ENCODE measurements at places on chromosomes 7 and 10.

DNA sequence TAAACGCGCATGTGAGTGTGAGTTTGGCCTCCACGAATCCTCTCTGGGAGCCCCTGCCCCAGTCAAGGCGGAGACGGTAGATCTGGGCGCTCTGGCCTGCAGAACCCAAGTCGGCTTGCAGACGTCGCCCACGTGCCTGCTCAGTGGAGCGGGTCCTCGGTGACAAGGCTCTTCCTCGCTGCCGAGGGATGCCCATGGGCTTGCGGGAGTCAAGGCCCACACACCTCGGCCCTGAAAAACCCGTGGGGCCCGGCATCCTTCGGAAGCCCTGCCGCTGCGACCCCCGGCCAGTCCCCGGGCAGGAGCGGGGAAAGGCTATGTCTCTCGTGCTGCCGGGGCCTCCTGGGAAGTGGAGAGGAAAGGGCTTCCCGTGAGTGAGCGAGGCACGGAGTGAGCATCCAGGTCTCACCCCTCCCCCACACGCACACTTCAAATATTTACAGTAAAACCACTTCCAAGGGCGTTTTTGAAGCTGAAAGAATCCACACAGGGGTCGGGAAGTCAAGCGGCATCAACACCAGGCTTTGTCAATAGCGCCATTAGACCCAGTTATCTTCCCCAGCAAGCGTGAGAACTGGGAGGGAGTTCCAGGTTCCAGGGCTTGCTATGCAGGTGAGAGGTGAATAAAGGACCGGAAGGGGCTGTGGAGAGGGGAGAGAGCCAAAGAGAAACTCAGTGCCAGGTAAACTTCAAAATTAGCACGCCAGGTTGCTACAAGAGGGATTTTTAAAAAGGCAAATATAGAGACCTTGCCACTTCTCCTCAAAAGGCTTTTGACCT lies 1.1 kb upstream of the MNX1 start:
- peak; percentile 35 for DNase-seq

DNA sequence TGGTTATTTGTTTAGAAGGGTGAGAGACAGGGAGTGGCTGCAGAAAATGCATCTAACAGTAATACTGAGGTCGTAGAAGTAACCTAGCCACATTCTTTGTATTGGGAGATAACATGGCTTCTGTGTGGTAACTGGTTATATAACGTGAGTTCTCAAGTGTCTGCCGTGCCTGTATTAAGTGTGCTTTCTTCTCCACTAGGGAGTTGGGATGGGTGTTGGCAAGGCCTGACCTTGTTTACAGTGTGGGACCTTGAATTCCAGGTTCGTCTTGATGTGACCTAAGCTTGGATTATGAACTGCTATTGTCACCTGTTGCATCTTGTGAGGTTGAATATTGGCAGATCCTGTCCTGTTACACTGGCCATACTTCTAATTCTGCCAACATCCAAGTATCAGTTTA lies 145.3 kb upstream of the NAMPT start:
- no peak for DNase-seq

GRCh38 chr7:20340839-20341238 lies 10.1 kb downstream of the ITGB8 start:
- DNase-seq = no peak

- DNase-seq = no peak
These were observed 722.7 kb upstream of the CELF2 start for GRCh38 chr10:10294881-10295529.

GRCh38 chr10:58797356-58797755 lies 284.7 kb downstream of the BICC1 start:
- DNase-seq = no peak

DNA sequence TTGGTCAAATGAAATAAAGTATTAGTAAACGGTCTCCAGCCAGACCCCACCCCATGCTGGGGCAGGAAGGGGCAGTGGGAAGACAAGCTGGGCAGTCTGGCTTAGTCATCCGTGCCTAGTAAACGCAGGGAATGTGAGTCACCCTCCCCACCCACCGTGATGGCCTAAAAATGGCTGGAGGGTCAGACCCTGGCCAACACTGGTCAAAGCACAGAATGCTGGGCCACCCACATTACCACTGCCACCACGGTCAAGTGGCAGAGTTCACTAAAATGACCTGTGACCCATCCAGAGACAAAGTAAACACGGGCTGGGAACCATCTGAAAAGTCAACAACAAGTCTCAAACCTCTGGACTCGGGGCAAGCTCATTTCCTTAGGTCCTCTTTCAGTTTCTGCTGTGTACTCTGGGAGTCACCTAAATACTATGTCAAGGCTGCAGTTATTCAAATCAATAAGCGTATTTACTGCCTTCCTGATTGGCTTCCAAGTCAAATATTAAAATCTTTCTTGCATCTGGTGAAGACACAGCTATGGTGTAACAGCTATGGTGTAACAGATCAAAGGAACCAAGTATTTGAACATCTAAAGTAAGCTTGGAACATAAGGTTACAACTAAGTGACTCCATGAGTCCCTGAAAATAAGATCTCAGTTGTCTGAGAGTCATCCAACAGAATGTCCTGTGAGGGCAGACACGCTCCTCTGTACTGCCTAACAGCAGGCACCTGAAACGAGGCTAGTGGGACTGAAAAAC lies 3.0 kb downstream of the ZFAND2A start:
- DNase-seq = no peak

DNA sequence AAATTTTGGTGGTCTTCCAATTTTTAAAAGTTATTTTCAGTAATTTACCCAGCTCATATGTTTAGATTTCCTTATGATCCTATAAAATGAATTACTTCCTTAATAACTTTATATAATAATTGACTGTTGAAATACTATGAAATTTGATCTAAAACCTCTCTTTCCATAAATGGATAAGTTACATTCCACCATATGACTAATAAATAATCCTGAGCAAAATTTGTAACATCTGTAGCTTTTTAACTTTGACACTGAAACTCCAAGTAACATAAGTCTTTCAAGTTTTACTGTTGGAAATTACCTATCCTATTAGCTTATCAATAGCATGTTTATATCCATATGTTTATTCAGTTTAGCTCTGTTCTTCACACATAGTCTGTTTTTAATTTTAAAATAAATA lies 85.3 kb downstream of the HECTD2 start:
- DNase-seq = no peak

DNA sequence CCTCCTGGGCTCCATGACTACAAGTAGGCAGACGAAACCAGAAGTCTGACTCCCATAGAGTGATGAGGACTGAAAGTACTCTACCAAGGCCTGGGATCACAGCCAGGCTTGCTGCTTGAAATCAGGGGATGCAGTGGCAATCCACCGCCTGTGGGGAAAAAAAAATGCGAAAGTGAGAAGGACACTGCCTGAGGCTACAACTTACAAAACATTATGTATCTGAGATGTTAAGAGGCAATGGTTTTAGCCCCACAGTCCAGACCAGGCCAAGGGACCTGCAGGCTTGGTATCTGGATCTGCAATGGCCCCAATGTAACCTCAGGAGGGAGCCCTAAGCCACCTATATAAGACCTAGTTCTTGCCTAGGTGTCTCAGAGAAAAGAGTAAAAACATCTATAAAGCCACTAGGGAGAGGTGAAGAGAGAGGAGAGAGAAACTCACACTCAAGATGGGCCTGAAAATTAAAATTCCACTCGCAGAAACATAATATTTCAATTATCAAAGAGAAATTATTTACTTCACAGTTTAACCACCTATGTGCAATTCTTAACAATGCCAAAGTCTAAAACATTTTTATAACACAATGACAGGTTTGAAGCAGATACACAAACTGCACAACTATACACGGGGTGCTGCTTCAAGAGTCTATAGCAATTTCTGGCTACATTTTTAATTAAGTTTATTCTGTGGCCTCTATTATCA lies 13.9 kb downstream of the DNAJC1 start:
- peak; percentile 16 for DNase-seq

- peak; percentile 41 for DNase-seq
These were observed 18.8 kb downstream of the ZC3HAV1L start for GRCh38 chr7:139016931-139017511.

GRCh38 chr10:116978901-116979300 lies 26.1 kb downstream of the SHTN1 start:
- DNase-seq = no peak

DNA sequence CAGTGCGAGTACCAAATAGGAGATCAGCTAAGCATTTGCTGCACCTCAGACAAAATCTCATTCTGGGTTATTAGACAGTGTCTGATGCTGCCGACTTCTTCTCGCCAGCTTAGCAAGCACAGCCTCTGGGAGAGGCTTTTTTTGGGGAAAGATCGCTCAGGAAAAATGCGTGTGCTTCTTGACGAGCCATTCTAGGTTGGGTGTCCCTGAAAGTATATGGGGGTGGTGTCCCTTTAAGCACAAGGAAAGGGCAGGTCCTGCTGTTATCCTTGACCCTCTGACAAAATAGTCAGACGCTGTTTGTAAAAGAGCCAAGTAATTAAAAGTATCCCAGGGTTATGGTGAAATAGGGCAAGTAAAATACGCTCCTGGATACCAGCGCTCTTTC lies 540.1 kb upstream of the FZD8 start:
- DNase-seq = no peak

- DNase-seq = no peak
These were observed 31.5 kb downstream of the CLIP2 start for GRCh38 chr7:74320645-74321221.

- DNase-seq = no peak
These were observed 34.8 kb upstream of the INMT start for GRCh38 chr7:30717181-30717580.

GRCh38 chr10:97682042-97682441 lies 5.0 kb downstream of the AVPI1 start:
- DNase-seq = no peak

All from DMS153 (cell line).